ENCODE measurements at places on chromosomes 5 and 9.

DNA sequence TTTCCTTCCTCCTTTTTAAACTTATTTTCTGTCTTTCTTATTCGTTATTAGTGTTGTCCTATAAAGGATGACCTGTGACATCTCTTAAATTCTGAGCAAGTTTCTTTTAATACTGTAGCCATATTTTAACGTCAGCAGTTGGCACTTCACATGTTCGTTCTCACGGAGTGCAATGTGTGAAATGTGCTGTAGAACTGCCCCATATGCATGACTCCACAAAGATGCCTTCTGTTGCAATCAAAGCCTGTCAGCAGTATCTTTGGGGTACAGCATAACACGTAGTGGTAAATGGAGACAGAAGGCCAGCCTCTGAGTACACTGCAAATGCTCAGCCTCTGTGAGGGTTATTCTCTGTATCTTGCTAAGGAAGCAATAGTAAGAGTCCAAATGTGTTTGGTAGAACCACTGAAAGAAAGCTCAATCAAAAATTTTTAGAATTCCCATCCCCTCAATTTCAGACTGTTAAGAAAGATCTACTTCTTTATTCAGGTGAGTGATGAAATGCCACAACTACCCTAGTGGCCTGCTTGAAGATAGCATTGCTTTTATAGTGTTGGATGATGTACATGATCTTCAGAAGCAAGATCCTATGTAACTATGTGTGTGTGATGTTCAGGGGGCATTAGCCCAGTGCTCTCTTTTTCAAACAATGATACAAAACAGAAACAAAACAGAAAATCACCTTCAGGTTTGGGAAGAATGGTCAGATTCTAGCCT lies 277.7 kb downstream of the TMEM167A start:
- no peak for DNase-seq

DNA sequence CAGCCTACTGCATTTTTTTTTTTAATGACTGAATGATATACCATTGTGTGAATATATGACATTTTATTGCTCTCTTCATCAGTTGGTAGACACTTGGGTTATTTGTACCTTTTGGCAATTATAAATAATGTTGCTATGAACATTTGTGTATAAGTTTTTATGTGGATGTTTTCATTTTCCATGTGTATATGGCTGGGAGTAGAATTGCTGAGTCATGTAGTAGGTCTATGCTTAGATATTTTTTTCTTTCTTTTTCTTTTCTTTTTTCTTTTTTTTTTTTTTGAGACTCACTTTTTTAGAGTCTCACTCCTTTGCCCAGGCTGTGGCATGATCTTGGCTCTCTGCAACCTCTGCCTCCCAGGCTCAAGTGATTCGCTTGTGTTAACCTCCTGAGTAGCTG lies 32.9 kb upstream of the FAM120AOS start:
- no peak for DNase-seq

- DNase-seq = no peak
Observed at GRCh38 chr5:76855961-76856360, 6.1 kb downstream of the S100Z start.

DNA sequence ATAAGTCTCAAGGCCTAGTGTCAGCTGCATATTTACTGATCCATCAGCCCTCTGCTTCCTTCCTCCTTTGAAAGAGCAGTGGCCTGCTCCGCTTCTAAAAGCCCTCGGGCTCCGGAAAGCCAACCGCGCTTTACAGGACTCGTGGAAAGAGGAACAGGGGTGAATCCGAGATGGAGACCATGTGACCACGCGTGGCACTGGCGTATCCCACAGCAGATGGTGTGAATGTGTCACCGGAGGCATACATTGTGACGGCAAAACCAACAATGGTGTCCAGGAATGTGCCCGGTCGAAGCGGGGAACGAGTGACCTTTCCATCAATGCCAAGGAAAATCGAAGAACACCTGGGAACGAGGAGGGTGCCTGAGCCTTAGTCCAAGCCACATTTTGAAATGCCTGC lies 484.6 kb downstream of the SPATA31A7 start:
- DNase-seq = no peak

DNA sequence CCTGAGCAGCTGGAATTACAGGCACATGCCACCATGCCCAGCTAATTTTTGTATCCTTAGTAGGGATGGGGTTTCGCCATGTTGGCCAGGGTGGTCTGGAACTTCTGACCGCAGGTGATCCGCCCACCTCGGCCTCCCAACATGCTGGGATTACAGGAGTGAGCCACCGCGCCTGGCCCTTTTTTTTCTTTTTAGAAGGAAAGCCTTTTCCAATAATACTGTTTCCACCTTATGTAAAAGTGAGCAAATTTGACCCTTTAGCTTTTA lies 23.7 kb upstream of the F2R start:
- no peak for DNase-seq

GRCh38 chr5:25481463-25481862 lies 836.7 kb upstream of the CDH10 start:
- no peak for DNase-seq

- peak; percentile 20 for DNase-seq
Observed at GRCh38 chr5:68898951-68899471, 194.8 kb upstream of the SLC30A5 start.

DNA sequence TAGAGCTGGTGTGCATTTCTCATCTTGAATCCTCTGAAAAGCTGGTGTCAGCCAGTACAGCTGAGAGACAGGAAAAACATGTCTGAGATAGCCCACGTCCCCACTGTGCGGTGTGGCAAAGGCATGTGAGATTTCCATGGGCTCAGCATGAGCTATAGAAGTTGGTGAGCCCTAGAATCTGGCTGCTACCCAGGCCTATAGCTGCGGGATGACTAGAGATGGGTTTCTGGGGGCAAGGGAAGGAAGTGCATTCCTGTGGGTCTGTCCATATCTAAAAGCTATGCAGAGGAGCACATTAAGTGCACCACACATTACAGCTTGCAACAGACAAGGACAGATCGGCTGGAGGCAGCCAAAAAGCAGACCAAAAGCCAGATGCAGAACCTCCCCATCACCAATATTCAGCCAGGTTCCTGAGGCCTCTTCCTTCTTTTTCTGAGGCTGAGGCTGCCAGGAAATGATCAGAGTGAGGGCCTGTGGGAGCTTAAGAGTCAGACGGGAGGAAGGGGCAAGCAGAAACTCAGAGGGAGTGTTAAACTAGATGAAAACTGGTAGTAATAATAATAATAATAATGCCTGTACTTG lies 55.8 kb upstream of the RANBP3L start:
- no peak for DNase-seq

GRCh38 chr9:21102305-21102704 lies 24.6 kb upstream of the IFNB1 start:
- DNase-seq = no peak

DNA sequence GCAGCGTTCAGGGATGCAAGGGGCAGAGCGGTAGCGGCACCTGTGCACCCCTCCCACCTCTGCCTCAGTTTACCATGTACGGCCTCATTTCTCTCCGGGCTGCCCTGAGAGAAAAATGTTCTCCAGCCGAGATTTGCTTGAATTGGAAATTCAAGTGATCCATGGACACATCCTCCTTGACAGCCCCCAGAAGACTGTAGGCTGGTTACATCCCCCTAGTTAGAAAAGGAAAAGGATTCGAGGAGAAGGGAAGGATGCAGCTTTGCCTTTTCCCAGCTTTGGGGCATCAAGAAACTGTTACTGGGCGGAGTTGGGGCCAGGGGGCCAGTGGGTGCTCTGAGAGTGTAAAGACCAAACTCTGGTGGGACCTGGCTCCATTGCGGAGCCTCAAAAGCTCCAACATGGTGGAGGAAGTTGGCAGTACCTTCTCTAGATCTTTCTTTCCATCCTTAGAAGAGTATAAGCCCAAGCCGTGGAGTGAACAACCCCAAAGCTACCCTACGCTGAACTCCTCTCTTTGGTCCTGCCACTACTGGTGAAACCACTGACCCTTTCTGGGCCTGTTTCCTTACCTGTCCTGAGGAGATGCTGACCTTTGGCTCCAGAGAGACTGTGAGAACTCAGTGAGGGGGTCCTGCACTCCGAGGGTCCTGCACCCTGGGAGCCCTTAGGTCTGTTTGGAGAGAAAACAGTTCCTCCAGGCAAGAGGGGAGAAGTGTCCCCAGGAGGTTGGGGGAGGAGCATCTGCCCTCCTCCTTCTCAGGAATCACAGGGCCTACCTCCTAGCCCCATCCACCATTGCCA lies 1.0 kb upstream of the BARX1 start:
- no peak for DNase-seq

- DNase-seq = no peak
Observed at GRCh38 chr9:88319936-88320747, 68.1 kb upstream of the SPIN1 start.

DNA sequence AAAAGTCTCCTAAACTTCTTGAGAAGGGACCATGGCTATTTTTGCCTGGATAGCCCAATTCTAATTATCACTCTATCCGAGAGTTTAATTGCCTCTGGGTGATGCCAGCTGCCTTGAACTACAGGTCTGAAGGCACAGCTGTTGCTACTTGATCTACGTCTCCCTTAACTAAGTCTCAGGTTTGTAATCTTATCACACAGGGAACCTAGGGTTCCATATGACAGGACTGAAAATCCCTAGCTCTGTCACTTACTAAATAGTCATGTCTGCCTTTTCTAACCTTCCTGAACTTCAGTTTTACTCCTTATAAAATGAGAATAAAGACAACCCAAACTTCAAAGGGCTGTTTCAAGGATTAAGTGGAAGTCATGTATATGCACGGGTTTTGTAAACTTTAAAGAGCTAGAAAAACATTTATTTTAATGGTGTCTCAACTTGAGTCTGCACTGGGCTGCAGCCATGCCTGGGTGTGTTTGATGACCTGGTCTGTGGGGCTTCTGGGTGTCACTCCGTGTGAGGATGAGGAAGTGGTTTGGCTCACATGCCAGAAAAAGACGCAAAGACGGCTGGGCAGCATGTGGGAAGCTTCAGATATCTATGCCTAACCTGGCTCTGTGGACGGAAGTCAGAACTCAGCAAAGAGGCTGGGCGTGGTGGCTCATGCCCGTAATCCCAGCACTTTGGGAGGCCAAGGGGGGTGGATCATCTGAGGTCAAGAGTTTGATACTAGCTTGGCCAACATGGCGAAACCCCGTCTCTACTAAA lies 129.3 kb upstream of the SLC44A1 start:
- DNase-seq = no peak

- no peak for DNase-seq
Observed at GRCh38 chr9:131657037-131657377, 82.9 kb downstream of the RAPGEF1 start.

DNA sequence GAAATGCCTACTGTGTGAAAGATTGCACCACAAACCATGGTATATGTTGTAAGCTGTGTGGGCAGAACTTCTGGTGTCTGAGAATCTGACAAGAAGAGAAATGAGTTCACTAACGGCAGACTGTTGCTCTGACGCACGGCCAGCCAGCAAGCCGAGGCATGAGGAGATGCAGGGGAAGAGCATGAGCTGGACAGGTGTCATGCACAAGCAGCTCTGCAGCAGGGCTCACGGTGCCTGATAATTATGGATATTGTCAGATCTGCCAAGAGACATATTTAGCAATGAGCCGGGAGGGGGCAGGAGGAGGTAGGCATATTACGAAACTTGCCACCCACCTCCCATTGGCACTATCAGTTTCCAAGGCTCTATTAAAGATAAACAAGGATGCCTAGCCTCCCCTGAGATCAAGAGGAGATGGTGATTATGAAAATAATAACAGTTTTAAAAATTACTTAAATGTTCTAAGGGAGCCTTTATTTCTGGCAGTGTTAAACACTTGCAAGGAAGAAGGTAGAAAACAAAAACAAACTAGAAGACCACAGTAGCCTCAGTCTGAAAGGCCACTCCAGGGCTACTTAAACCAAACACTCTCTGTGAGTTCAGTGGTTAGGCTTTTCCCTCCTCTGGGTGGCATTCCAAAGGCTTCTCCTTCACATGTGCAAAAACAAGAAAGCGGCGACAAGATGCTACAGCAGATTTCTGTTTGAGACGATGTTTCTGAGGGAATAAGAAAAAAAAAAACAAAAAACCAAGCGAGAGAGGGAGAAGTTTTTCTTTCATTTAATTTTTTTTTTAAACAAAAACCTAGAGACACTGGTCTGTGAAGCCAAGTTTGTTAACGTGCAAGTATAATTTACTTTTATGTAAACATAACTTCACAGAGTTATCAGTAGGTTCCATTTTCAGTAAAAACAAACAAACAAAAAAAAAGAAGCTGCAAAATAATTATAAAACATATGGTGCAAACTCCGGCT lies 339.5 kb downstream of the BNC2 start:
- peak; percentile 7 for DNase-seq

DNA sequence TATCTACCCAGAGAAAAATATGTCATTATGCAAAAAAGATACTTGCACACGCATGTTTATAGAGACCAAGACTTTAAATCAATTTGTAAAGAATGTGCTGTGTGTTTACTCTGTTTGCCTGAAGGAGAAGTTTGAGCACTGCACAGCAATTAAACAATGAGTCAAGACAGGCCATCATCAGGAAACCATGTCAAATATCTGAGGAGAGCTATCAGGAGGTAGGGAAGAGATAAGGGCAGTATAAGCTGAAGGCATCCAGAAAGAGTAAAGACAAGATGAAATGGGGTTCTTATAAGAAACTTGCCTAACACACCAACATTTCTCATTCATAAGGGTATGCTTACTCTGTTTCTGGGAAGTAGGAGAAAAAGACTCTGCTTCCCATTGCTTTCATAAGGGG lies 405.8 kb upstream of the PTGER4 start:
- DNase-seq = no peak

GRCh38 chr9:5869315-5870019 lies 21.2 kb upstream of the MLANA start:
- no peak for DNase-seq

DNA sequence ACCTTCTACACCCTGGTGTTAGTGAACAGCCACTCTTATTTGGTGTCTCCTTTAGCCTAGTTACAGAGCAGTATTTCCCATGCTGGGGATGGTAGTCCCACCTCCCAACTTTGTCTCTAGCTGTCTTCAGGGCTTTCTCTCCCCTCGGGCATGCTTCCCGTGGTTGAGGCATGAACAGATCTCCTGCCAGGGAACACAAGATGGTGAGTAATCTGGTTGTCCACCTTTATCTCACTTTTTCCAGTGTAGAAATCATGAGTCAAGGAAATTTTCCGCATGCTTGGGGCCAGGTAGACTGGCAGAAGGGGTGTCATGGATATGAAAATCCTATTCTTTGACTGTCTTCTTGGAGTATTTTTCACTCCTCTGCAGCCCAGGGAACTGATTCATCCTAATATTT lies 532.9 kb downstream of the ANXA1 start:
- DNase-seq = no peak

DNA sequence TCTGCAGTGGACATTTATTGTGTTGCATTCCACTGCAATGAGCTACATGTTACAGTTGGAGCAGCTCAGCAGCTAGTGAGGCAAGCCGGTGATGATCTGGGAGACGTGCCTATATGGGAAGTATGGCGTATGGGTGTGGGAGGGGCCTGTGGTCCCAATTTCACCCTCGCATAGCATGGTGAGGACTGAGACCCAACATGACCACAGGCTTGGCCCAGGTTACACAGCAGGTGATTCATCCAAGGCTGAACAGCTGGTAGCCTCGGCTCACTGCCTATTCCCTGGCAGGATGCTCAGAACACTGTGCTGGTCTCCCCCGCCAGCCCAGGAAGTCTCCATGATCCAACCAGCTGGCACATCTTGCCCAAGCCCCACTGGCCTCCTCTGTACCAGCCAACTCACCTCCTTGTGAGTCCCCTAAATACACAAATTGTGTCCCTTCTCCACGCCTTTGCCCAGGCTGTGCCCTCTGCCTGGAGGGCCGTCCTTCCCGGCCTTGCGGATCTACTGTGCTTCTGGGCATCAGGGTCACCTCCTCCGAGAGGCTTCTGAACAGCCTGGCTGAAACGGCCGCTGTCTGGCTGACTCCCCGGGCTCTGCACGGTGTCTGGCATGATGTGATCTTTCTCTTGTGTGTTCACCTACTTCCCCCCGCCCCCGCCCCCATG lies 81.4 kb downstream of the NSUN2 start:
- DNase-seq = no peak
